Stimulated activated CD8-positive, alpha-beta memory T cell treated with anti-CD3 and anti-CD28 coated beads, Interleukin-12 subunit alpha, Interleukin-12 subunit beta, amount 100 ng/mL, for 1 hour (primary cell): ENCODE measurements at places on chromosomes 1 and 21.
A peak's percentile ranks its signal among the peaks of the same experiment; 100 is the strongest.

DNA sequence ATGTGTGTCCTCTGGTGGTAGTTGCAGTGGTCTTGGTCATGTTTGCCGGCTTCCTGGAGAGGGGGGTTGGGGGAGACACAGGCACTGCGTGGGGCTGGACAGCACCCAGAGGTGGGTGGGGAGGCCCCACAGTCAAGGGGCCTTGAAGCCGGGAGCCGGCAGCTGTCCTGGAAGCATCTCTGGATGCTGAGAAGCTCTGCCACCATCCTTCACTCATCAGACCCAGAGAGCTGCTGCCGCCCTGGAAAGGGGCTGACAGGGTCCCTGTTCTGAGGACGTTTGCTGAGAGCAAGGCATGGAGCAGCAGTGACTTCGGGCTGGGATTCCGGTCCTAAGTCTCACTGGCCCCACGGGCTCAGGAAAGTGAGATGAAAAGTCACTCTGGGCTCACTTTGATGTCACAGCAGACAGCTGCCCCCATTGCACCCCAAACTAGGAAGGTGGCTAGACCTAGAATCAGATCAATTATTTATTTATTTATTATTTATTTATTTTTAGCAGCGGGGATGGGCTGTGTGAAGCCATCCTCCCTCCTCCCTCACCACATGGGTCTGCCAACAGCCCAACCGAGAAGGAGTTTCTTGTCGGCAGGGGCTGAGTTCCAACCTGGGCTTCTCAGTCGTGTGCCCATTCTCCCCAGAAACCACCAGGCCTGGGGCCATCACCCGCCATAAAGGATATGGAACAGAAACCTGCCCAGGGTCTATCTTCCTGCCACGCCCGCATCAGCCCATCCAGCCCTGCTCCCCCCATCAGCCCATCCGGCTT lies 547.4 kb downstream of the PTPRU start:
- DNase-seq, result no peak

DNA sequence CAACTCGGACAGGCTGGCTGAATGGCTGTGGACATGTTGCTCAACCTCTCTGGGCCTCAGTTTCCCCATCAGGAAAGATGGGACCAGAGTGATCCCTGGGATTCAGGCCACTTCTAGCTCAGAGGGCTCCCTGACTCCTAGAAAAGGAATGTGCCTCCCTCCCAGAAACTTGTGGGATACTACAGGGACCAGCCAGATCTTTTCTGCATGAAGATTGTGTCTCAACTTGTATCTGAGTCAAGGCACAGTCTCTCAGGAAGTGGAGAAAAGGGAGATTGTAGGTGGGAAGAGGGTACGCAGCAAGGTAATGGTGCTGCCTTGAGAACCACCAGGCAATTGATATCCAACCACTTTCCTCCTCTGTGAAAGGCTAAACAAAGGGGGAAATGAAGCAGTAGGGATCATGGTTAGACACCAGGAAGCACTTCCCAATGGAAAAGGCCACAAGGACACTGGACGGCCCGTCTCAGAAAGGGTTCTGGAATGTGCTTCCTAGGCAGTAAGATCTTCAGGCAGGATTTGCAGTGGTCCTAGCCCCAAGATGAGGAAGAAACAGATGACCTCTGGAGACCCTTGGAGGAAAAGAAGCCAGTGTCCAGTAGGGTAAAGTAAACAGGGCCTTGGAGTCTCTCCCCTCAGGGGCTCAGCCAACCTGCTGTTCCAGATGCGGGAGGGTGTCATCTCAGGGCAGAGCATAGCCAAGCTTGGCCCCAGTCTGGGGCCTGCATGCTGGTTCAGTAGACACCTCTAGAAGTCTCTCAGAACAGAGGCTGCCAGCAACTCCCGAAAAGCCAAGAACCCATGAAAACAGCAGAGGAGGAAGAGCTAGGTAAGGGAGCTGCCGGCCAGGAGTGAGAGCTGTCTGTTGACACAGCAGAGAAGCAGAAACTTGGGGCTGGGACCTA lies 16.8 kb downstream of the IFFO2 start:
- no peak for DNase-seq

- DNase-seq, result no peak
These were observed 12.8 kb upstream of the ADAR start for GRCh38 chr1:154620751-154621150.

- no peak for DNase-seq
These were observed 3.2 kb downstream of the F3 start for GRCh38 chr1:94538243-94538827.

DNA sequence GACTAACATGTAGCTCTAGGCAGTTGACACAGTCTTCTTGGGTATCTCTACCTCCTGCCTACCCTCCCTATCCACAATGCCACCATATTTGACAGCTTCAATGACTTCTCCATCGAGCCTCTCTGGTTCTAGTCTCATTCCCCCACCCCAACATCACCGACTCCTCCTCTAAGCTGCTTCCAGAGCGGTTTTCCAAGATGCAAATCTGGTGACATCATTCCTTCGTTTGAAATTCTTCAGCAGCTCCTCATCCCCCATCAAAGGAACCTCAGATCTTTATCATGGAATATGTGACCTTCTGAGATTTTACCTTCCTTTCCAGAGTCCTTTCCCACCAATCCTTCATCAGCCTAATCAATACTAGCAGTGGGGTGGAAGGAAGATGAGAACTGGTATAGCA lies 352.4 kb upstream of the RUNX1 start:
- DNase-seq, result no peak

DNA sequence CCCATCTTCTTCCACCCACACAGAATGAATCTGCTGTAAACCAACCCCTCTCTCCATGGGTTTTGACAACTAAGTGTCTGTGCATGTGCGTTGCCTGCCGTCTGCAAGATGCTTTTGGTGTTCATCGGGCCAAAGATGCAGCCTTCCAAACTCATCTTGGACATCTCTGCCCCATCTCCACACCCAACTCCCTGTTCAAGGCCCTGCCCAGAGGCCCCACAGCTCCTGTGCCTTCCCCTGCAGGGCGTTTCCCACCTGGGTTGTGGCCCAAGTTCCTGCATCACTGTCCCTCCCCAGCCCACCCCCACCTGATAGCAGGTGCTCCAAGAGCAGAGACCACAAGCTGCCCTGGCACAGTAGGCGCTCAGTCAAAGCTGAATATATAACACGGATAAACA lies 103.2 kb downstream of the BCAR3 start:
- DNase-seq, result no peak

DNA sequence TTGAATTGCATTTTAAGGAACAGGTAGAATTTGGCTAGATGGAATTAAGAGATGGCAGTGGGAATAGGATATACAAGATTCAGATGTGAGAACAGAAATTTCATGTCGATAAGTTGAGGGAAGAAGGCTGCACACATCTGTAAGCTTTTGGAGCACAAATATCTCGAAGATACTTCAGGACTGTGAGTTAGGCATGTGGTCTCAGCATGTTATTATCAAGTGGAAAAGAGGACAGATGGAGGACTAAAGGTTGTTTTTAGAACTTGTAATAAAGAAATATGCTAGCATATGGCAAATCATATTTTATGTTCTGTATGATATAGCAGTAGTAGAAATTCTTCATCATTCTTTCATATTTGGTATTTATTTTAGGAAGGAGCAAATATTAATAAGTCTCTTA lies 61.5 kb downstream of the KIF1B start:
- DNase-seq, result no peak

DNA sequence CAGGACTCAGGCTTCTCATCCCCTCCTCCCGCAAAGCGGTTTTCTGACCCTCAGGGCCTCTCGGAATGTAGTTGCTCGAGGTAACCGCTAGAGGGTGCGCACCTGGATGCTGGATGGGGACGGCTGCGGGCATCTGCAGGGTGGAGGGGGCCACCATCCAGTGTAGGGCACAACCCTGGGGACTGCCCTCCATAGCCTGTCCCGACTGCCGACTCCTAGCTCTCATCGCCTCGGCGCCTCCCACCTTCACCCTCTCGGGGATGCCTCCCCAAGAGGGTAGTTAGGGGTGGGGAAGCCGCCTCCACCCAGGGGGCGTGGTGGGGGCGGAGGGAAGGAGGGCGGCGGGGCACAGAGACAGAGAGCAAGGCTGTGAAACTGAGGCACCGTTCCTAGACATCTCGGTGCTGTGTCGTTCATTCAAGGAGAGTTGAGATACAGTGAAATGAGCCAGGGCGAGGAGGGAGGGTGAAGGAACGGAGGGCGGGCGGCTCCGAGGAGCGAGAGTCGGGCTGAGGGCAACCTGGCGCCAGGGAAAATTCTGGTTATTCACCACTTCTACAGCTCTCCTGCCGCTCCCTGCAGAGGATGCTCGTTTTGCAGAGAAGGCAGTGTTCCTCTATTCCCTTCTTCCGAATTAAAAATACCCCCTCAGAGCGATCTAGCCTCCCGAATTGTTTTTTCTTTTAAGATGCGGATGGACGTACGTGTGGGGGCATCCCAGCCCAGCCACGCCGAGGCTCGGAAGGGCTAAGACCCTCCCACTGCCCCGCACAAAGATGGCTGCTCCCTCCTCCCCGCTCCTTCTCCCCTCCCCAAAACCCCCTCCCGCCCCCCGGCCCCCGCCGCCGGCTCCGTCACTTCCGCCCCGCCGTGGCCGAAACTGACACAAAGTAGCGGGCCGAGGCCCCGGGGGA lies at the start of gene ATP8B2:
Gene ATP8B2, plus strand, starts transcription at position 857 of the 914 bp plus-strand sequence. CDS start 2,617 bp downstream, outside the sequence.
- peak; percentile 69 for DNase-seq

DNA sequence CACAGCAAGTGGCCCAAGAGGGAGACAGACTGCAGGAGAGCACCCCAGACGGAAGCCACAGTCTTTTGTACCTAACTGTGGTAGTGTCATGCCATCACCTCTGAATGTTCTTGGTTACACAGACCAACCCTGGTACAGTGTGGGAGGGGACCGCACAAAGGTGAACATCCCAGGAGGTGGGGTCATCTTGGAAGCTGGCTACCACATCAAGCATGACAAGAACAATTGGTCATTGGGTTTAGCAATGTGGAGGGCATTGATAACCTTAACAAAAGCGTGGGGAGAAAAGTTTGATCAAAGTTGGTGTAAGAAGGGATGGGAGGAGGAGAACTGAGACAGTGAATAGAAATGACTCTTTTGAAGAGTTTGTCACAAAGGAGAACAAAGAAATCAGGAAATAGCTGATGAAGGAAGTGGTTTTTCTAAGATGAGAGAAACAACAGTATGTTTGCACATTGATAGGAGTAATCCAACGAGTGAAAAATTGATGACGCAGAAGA lies 87.1 kb upstream of the CACNA1E start:
- peak; percentile 8 for DNase-seq

GRCh38 chr1:109248797-109249629 lies at the start of gene CELSR2:
Gene CELSR2 (plus strand): TSS chr1:109249539. CDS start chr1:109250080, 541 bp downstream.
- peak; percentile 17 for DNase-seq
